ENCODE measurements at places on chromosomes 5 and 9.

DNA sequence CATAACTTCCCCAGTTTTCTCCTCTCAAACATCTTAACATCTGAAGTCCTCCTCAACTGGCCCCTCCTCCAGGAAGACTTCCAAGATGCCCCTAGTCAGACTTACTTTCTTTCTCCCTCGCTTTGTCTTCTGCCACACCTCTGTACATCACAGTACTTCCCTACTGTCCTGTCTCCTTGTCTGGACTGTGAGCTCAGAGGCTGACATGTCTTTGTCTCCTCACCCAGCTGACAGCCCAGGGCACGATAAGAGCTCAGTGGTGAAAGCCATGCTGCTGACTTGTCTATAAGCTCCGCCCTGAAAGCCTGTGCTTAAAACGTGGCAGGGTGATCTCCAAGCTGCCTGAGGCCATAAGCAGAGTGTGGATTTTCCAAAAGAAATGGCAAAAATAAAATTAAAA lies 33.0 kb upstream of the SLC25A51 start:
- DNase-seq = no peak

- DNase-seq = no peak
Observed at GRCh38 chr9:88302579-88303324, 85.5 kb upstream of the SPIN1 start.

DNA sequence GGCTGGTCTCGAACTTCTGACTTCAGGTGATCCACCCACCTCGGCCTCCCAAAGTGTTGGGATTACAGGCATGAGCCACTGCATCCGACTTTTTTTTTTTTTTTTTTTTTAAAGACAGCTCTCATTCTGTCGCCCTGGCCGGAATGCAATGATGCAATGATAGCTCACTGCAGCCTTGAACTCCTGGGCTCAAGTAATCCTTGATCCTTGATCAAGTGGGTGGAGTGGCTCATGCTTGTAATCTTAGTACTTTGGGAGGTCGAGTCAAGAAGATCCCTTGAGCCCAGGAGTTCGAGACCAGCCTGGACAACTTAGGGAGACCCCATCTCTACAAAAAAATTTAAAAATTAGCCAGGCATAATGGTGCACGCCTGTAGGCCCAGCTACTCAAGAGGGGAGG lies 8.1 kb downstream of the SEC24A start:
- DNase-seq = no peak

- no peak for DNase-seq
Observed at GRCh38 chr5:116702776-116703175, 128.2 kb upstream of the SEMA6A start.

DNA sequence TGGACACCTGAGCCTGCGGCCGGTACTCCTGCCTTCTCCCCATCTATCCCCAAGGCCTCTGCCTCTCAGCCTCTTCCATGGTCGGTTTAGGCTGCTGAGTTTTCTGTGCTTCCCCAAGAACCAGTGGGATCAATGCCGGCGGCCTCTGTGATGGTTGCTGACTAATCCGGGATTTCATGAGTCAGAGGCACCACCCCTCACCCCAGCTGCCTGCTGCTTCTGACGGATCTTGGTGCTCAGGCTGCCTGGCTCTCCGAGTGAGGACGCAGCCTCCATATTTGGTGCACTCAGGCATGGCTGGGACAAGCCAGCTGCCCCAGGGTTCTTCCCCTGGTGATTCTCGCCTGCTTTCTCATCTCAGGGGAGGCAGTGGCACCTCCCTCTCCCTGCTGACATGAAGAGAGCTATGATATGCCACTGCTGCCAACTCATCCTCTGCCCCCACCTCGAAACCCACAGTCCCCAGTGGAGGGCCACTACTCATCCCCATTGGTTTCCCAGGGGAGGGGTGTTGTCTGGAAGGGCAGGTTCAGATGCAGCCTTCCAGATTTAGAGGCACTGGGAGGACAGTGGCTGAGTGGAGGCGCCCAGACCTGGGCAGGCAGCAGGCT lies 3.3 kb upstream of the MAN1B1 start:
- no peak for DNase-seq

DNA sequence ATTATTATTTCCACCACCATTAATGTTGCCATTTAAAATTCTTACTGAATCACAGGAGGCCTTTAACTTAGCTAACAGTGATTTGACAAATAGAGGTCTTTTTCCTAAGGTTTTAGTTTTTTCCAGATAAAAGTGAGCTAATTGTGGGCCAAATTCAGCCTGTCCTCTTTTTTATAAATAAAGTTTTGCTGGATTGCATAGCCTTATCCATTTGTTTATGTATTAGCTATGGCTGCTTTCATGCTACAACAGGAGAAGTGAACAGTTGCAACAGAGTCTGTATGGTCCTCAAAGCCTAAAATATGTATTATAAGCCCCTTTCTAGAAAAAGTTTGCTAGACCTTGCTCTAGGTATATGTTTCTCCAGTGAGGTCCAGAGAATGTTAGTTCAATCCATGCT lies 172.4 kb downstream of the GDNF start:
- DNase-seq = no peak

- DNase-seq = no peak
Observed at GRCh38 chr9:83188277-83188676, 125.3 kb upstream of the RASEF start.

DNA sequence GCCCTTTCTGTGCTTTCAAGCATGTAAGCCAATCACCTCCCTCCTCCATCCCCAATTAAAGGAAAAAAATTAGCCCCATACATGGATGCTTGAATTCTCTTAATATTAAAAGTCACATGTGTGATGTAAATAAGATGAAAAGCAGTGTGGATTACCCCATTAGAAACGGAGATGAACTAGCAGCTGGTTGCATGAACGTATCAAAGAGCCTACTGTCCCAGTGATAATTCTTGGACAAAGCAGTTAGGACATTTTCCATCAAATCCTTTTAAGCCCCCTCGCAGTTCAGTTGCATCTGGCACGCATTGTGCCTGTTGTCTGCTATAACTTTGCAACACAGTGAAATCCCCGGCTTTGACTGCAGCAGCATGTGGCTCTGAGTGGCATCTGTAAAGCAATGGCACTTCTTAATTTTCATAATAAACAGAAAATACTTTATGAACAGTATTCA lies 285.6 kb downstream of the FBXL7 start:
- no peak for DNase-seq

DNA sequence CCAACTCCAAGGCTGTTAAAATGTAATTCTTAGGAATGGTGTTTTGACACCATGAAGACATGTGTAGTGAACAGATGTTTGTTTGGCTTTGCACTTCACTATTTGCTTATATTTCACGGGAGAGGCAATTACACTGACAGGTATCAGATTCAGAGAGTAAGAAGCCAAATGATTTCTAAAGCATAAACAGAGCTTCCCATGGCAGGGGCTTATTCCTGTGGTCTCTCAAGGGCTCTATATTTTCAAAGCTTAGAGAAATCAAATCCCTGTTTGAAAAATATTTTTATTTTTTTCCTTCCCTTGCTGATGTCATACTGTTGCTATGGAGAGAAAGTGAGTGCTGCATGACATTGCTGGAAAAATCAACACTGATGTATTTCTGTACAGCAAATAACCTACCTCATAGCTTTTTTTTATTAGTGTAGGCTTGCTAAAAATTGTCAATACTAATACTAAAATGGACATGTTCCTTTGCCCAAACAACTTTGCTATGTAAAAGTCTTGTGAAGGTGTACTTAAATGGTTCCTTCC lies 161.4 kb downstream of the GIN1 start:
- DNase-seq = no peak

DNA sequence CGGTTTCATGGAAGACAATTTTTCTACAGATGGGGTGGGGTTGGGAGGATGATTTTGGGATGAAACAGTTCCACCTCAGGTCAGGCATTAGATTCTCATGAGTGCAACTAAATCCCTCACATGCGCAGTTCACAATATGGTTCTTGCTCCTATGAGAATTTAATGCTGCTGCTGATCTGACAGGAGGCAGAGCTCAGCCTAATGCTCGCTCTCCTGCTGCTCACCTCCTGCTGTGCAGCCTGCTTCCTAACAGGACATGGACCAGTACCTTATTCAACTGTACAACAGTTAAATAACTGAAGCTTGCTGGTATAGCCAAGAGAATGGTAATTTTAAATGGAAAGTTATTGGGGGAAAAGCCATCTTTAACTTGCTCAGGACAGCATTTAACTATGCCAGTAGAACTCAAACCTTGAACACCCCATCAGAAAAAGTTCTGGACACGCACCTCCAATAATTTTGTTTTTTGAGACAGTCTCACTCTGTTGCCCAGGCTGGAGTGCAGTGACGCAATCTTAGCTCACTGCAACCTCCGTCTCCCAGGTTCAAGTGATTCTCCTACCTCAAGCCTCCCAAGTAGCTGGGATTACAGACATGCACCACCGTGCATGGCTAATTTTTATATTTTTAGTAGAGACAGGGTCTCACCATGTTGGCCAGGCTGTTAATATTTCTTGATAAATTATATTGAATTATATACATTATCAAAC lies 27.7 kb downstream of the HMGCR start:
- no peak for DNase-seq

- no peak for DNase-seq
Observed at GRCh38 chr5:144460600-144460999, 289.9 kb downstream of the KCTD16 start.

GRCh38 chr9:71647094-71647591 lies 121.2 kb downstream of the CEMIP2 start:
- DNase-seq = no peak

DNA sequence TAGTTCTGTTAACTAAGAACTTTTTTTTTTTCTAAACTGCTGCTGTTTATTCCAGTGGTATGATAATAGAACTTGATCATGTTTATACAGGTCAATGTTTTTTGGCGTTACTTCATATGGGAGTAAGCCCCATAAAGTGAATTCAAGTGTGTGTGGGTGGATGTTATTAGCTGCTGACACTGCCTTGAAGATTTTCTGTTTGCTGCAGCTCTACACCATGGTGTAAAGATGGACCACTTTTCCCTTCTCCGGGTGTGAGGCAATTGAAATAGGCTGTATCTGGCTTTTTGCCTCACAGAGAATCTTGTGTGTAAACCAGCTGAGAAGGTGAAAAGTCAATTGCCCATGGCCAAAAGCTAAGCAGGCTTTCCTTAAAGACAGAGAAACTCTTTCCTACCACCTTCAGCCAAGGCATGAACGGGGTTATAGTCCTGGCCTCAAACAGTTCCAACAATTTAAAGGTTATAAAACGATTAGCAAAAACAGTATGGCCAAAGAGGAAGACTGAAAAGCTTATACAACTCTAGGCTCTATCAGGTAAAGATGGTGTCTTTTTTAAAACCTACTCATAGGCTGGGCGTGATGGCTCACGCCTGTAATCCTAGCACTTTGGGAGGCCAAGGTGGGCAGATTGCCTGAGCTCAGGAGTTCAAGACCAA lies 33.9 kb upstream of the ABCA1 start:
- no peak for DNase-seq

GRCh38 chr9:135329571-135330306 lies 149.8 kb upstream of the PPP1R26 start:
- no peak for DNase-seq

DNA sequence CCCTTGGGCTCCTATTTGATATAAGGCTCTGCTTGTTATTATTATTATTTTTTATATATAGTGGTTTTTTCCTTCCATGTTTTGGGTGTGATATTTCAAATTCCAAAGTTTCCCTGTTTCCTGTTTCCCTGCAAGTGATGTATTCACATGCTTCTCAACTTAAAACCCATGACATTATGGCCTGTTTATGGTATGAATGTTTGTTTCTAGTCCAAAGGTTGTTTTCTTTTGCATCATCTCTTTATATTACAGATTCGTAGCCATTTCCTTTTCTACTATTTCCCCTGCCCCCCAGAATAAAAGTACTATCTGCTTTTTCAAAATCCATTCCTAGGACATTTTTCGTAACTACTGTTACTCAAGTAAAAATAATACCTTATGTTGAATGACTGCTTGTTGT lies 7.5 kb downstream of the SEMA6A start:
- no peak for DNase-seq

Measured in T-helper 22 cell (primary cell).